ENCODE measurements at places on chromosomes 12 and 14.

- no peak for DNase-seq
Observed at GRCh38 chr12:114218136-114218535, 187.8 kb downstream of the TBX5 start.

DNA sequence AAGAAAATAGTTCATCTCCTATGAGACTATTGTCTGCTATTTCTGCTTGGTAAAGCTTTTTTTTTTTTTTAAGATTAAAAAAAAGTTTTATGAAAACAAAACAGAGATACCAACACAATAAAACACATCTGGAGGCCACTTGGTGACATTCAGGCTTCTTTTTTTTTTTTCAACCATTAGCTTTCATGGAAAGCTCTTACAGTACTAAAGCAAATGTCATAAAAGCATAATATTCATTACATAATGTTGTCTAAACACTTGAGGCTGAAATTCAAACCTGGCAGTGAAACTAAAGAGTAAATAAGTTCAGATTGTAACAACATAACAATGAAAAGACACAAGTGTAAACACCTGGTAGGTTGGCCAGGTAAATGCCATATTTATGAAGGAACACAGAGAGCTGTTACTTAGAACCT, 14.7 kb downstream of the PRICKLE1 start:
- no peak for DNase-seq

- DNase-seq: no peak
Observed at GRCh38 chr12:40016980-40017379, 88.9 kb downstream of the SLC2A13 start.

- DNase-seq: peak; percentile 83
Observed at GRCh38 chr14:67583711-67584644, 16.1 kb downstream of the PIGH start.

DNA sequence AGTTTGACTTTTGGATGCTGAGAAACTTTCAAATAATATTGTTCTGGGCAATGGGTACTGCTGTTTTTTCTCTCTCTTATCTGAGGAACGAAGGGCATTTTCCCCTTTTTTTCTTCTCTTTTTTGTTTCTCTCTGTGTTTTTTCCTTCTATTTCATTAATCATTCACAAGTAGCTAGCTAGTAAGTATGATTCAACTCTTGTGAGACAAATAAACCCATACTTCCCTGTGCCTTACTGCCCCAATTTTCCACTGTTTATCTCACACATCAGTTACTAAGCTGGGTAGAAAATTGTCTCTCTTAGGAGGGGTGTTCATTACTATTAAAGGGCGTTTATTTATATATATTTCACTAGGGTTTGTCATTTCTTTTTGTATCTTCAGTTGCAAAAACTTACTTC, 437.6 kb downstream of the RERGL start:
- no peak for DNase-seq

All from stomach (tissue), 19 donors.